Activated T-helper 2 cell treated with anti-CD3 and anti-CD28 coated beads, Interferon-gamma antibody, Interleukin-2, Interleukin-4, amounts not matched to agents 10 μg/mL and 5 μg/mL and 100 μg/mL, durations not matched to agents 14 hours and 24 hours and 36 hours (primary cell): ENCODE measurements at places on chromosomes 3 and 15.

DNA sequence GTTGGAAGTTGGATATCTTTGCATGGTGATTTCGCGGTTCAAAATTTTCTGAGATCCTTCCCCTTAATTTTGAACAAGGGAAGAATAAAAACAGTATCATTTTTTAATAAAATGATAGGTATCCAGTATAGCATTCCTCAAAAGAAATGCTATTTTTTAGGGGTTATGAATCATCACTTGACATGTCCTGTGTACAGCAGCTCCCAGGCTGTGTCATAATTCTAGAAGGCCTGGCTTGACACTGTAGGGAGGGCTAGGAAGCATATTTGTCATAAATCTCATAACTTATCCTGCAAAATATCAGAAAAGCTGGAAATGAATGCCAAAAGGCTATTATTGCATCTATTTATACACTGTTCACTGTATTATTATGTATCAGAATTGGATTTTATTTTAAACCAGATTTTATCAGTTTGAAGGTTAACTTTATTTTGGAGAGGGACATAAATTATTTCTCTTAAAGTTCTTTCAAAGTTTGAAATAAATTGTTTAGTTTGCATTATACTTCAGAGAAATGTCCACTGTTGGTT is 539.1 kb upstream of the ROBO2 start:
- H3K4me1 ChIP-seq, result no peaks in the 10 kb centered on the region
- no peaks in the 10 kb centered on the region for H3K27me3 ChIP-seq
- no peak overlapping the region for H3K27ac ChIP-seq
- H3K36me3 ChIP-seq, result no peaks in the 10 kb centered on the region
- H3K4me3 ChIP-seq, result no peak overlapping the region

DNA sequence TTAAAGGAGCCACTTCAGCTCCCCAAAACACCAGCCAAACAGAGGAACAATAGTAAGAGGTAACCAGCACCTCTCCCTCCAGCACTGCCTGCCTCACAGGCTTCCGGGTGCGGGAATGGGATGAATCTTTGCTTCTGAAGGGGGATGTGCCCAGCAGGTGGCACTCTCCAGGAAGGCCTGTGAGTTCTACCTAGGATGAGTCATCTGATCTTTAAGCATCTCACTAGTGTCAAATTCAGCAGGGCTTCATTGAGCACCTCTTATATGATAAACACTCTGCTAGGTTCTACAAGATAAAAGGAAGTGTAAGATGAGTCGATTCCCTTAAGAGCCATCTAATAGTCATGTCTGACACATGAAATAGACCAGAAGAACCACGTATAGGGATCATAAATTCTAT is 237.4 kb upstream of the UMPS start:
- H3K4me1 ChIP-seq, result peaks cover 6% of the 10 kb centered on the region
- no peaks in the 10 kb centered on the region for H3K36me3 ChIP-seq
- DNase-seq, result no peak
- H3K27me3 ChIP-seq, result peaks cover 14% of the 10 kb centered on the region
- no peak overlapping the region for H3K27ac ChIP-seq

GRCh38 chr3:43126536-43126935 is 20.7 kb upstream of the POMGNT2 start:
- H3K4me3 ChIP-seq, result no peak overlapping the region
- H3K36me3 ChIP-seq, result no peaks in the 10 kb centered on the region
- H3K27me3 ChIP-seq, result peaks cover 15% of the 10 kb centered on the region
- no peaks in the 10 kb centered on the region for H3K4me1 ChIP-seq

- H3K36me3 ChIP-seq, result peaks cover 49% of the 10 kb centered on the region
- peak; percentile 39 for DNase-seq
- H3K27ac ChIP-seq, result peak overlapping the region; percentile 99
Observed at GRCh38 chr3:160400030-160400701, 716 bp downstream of the SMC4 start.

- H3K4me3 ChIP-seq, result peak overlapping the region; percentile 74
- no peaks in the 10 kb centered on the region for H3K36me3 ChIP-seq
- H3K27ac ChIP-seq, result no peak overlapping the region
- DNase-seq, result peak; percentile 14
- H3K4me1 ChIP-seq, result peaks cover 4% of the 10 kb centered on the region
Observed at GRCh38 chr15:55742498-55742926, 440 bp downstream of the PRTG start.

GRCh38 chr15:96606617-96607016 is 276.1 kb downstream of the NR2F2 start:
- no peak overlapping the region for H3K4me3 ChIP-seq
- no peak overlapping the region for H3K27ac ChIP-seq
- DNase-seq, result no peak
- H3K36me3 ChIP-seq, result no peaks in the 10 kb centered on the region

DNA sequence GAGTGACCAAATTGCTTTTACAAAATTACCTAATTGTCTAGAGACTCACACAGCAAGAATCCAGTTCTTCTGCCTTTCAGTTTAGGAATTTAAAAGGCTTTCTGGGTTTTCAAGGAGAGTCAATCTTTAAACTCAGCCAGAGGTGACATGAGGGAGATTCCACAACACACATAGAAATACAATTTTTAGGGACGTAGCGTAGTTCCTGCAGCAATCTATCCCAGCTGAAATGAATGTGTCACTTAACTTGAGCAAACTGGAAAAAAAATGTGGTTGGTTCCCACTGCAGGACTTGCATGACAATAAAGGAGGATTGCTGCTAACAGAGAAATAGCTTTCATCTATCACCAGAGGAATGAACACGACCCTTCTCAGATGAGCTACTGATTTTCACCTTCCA is 269.7 kb downstream of the OTOL1 start:
- no peak for DNase-seq
- H3K27me3 ChIP-seq, result no peaks in the 10 kb centered on the region
- no peak overlapping the region for H3K4me3 ChIP-seq
- H3K4me1 ChIP-seq, result peaks cover 24% of the 10 kb centered on the region
- peaks cover 17% of the 10 kb centered on the region for H3K36me3 ChIP-seq

- DNase-seq, result no peak
- no peak overlapping the region for H3K4me3 ChIP-seq
- no peaks in the 10 kb centered on the region for H3K27me3 ChIP-seq
- H3K4me1 ChIP-seq, result peaks cover 7% of the 10 kb centered on the region
Observed at GRCh38 chr15:57112178-57112577, 193.7 kb downstream of the TCF12 start.

DNA sequence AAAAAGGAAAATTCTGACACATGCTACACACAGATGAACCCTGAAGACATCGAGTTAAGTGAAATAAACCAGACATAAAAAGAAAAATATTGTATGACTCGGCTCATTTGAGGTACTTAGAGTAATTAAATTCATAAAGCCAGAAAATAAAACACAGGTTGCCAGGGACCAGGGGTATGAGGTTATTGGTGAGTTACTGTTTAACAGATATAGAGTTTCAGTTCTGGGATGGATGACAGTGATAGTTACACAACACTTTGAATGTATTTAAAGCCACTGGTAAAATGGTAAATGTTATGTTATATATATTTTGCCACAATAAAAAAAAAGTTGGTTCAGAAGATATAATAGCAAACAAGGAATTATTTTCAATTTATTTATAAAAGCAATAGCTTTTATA is 436.1 kb upstream of the WNT5A start:
- DNase-seq, result no peak
- H3K27ac ChIP-seq, result no peak overlapping the region
- no peak overlapping the region for H3K4me3 ChIP-seq
- no peaks in the 10 kb centered on the region for H3K4me1 ChIP-seq
- H3K27me3 ChIP-seq, result no peaks in the 10 kb centered on the region
- H3K36me3 ChIP-seq, result no peaks in the 10 kb centered on the region

- no peaks in the 10 kb centered on the region for H3K4me1 ChIP-seq
- no peak for DNase-seq
- H3K36me3 ChIP-seq, result no peaks in the 10 kb centered on the region
- no peak overlapping the region for H3K27ac ChIP-seq
Observed at GRCh38 chr3:134666466-134666865, 15.6 kb upstream of the KY start.

DNA sequence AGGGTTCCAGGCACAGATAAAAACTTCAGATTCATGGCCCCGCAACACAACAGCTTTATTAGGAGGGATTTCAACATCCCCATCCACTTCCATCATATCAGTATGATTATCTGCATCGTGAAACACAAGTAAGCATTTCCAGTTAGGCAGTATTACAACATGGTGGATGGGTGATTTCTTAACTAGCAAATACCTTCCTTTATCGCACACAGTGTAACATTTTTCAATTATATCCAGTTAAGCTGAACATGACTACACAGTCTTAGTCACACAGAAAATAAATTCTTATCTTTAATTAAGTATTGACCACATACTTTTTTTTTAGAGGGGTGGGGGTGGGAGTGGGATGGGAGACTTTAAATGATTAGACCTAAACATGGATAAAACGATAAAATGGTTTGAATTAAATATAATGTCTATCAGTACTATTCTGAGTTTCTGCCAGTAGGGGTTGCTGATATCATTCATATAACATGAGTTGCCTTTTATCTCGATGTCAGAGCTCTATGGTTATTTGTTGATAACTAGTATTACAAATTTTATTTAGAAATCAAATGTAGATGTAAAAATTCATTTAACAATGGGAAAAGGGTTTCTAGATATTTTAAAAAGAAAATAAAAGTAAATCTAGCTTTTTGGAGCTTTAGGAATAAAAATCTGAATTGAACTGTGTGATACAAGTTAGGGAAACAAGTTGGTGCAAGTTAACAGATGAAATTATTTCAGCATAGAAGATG is 146.6 kb downstream of the TBL1XR1 start:
- no peak overlapping the region for H3K4me3 ChIP-seq
- no peak for DNase-seq
- H3K4me1 ChIP-seq, result peaks cover 14% of the 10 kb centered on the region
- no peak overlapping the region for H3K27ac ChIP-seq

DNA sequence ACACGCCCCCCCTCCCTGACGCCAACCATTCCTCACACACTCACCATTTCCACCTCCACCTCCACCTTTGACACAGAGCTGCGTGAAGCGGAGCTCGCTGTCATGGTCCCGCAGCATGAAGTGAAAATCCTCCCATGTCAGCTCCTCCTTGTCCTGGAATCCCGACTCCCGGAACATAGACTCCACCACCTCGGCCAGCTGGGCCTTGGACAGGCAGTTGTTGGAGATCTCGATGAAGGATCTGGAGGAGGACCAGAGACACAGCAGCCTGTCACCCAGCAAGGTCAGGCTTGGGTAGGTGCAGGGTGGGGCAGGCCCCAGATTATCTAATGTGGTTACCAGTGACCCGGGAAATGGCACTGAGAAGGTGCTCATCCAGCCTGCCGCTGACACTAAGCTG is 12.2 kb downstream of the DUOX2 start:
- no peaks in the 10 kb centered on the region for H3K36me3 ChIP-seq
- DNase-seq, result no peak
- H3K27me3 ChIP-seq, result no peaks in the 10 kb centered on the region
- H3K4me1 ChIP-seq, result no peaks in the 10 kb centered on the region

- H3K36me3 ChIP-seq, result no peaks in the 10 kb centered on the region
- DNase-seq, result no peak
- H3K4me1 ChIP-seq, result no peaks in the 10 kb centered on the region
- H3K27me3 ChIP-seq, result peaks cover 37% of the 10 kb centered on the region
- no peak overlapping the region for H3K27ac ChIP-seq
- H3K4me3 ChIP-seq, result no peak overlapping the region
Observed at GRCh38 chr15:100966997-100967396, 47.8 kb downstream of the LRRK1 start.

- H3K36me3 ChIP-seq, result no peaks in the 10 kb centered on the region
- H3K27ac ChIP-seq, result no peak overlapping the region
- H3K4me3 ChIP-seq, result no peak overlapping the region
Observed at GRCh38 chr3:128996200-128996599, 2.3 kb upstream of the CFAP92 start.

- H3K4me3 ChIP-seq, result no peak overlapping the region
- peaks cover 3% of the 10 kb centered on the region for H3K4me1 ChIP-seq
- no peak overlapping the region for H3K27ac ChIP-seq
- DNase-seq, result no peak
- H3K36me3 ChIP-seq, result no peaks in the 10 kb centered on the region
- peaks cover 2% of the 10 kb centered on the region for H3K27me3 ChIP-seq
Observed at GRCh38 chr15:55475842-55476241, 32.2 kb downstream of the DNAAF4 start.

DNA sequence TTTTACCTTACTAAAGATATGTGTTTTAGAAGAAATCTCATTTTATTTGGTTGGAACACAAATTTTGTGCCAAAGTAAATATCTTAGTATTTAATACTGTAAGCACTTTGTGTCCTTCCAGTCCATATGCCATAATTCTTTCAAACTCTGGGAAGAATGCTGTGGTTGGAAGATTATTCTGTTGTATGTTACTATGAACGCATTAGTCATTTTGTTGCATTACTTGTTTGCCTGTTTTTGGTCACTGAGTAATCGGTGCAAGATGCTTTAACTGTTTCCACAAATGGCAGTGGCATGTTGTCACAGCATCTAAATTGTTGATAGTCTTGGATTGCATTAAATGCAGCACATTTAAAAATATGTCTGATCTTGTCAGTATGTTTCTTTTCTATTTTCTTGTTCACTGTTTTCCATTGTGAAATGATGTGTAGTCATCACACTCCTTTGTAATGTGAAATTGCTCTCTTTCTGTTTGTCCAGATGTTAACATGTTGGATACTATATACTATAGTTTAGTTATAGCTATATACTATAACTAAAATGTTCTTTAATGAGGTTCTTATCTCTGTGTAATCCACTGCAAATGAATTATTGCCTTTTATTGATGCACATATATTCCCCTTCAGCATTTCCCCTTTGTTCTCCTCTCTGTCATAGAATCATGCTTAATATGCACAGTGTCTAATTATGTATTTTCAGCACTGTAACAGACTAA is 89.9 kb upstream of the FLNB start:
- DNase-seq, result no peak
- H3K27me3 ChIP-seq, result no peaks in the 10 kb centered on the region
- no peaks in the 10 kb centered on the region for H3K4me1 ChIP-seq
- no peak overlapping the region for H3K4me3 ChIP-seq
- H3K27ac ChIP-seq, result no peak overlapping the region
- H3K36me3 ChIP-seq, result peaks cover 57% of the 10 kb centered on the region

DNA sequence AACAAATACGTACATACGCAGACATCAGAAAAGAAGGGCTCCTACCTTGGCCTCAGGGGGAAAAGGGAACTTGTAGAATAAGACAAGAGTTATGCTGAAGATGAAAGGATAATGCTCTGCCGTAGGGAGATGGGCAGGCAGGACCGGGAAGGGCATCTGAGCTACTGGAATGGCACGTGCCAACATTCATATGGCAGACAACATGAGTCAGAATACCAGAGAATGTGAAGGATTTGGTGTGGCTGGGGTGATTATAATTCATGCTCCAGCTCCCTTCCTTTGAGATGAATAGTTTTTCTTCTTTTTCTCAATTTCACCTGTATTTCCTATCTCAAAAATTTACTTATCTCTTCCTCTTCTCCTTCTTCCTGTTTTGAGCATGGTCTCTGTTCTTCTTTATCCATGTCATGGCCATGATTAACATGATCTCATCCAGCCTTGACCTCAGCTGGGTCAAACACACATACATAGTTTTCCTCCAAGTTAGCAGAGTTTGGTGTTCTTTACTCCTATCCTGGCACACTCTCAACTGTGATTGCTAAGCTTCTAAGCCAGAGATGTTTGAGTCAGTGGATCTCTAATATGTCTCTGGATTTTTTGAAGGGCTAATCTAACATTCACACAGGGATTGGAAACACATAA is 507.0 kb downstream of the FOXP1 start:
- peaks cover 42% of the 10 kb centered on the region for H3K36me3 ChIP-seq
- no peaks in the 10 kb centered on the region for H3K27me3 ChIP-seq
- H3K27ac ChIP-seq, result no peak overlapping the region
- H3K4me1 ChIP-seq, result peaks cover 62% of the 10 kb centered on the region
- no peak for DNase-seq
- H3K4me3 ChIP-seq, result no peak overlapping the region

GRCh38 chr15:99426431-99427105 is 139.2 kb upstream of the MEF2A start:
- no peak for DNase-seq
- no peaks in the 10 kb centered on the region for H3K27me3 ChIP-seq
- no peaks in the 10 kb centered on the region for H3K36me3 ChIP-seq
- no peak overlapping the region for H3K4me3 ChIP-seq
